ELR (cell line): ENCODE measurements at places on chromosomes 3 and 15.

GRCh38 chr3:109213321-109213720 is 76.8 kb downstream of the C3orf85 start:
- DNase-seq = no peak

- no peak for DNase-seq
These were observed 3.5 kb upstream of the FYTTD1 start for GRCh38 chr3:197746209-197746608.

DNA sequence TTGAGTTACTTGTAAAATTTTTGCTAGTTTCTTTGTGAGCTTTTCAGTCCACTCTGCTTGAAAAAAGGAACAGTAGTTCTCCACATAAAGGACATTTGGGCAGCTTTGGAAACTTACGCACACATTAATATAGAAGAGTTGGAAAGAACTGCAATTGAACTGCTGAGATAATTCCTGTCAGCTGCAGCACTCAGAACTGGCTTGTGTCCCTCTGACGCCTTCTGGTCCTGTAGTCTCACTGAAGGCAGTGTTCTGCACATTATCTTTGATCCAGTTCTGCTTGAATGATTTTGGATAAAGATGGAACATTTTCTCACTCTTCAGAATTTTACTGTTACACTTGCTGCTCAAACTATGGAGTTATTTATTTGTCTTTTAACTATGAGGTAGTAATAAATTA is 901.9 kb downstream of the OTOL1 start:
- DNase-seq = no peak

GRCh38 chr15:73386238-73386637 is 17.5 kb upstream of the HCN4 start:
- DNase-seq = no peak

- DNase-seq = no peak
These were observed 147.1 kb downstream of the NUP210 start for GRCh38 chr3:13272831-13273603.

- no peak for DNase-seq
These were observed 11.7 kb upstream of the MAP1A start for GRCh38 chr15:43505738-43506137.

DNA sequence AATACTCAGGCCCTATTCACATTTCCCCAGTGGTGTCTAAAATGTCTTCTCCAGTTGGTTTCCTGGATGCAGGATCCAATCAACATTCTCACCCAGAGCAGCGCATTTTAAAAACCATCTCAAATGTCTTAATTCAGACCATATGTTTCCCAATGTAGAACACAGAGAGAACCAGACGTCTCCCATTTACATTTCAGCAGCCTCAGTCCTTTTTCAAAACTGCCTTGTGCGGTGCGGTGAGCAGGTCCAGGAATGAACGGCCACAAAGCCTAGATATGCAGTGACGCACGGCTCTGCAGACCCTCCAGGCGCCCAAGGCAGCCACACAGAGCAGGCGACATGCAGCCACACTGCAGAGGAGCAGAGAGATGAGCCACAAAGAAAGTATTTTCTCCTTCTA is 66.1 kb upstream of the MEX3B start:
- DNase-seq = no peak

- DNase-seq = no peak
These were observed 3.0 kb downstream of the HDC start for GRCh38 chr15:50262533-50262932.

GRCh38 chr3:138063416-138063815 is 52.0 kb downstream of the DZIP1L start:
- no peak for DNase-seq

GRCh38 chr3:105553851-105554250 is 187.1 kb downstream of the ALCAM start:
- peak; percentile 17 for DNase-seq

DNA sequence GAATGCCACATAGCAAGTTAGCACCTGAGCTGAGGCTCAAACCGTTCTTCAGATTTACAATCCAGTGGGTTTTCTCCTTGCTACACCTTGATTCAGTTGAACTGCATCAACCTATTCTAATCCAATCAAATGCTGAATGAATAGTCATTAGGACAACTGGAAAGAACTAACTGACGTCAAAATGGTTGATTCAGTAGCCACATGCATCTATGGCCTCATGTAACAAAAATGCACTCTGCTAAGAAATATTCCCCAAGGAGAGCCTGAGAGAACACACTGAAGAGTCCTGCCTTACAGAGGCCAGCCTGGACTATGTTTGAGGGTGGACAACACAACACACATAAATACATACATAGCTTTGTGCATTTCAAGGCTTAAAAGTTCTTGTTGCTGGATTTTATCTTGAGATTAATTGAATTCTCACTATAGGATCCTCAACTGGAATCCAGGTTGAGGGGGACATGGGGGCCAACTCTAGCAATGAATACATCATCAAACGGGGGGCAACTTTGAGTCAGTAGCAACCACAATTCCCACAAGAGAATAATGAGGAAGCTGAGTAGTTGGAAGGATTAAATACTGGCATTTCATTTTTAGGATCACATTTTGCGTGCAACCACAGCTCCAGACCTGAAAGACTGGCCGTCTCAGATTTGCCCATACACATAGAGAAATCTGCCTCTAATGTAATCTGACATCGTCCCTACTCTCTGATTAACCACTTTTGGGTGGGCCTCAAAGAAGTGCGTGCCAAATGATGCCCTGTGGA is 280.2 kb upstream of the ICE2 start:
- peak; percentile 64 for DNase-seq

DNA sequence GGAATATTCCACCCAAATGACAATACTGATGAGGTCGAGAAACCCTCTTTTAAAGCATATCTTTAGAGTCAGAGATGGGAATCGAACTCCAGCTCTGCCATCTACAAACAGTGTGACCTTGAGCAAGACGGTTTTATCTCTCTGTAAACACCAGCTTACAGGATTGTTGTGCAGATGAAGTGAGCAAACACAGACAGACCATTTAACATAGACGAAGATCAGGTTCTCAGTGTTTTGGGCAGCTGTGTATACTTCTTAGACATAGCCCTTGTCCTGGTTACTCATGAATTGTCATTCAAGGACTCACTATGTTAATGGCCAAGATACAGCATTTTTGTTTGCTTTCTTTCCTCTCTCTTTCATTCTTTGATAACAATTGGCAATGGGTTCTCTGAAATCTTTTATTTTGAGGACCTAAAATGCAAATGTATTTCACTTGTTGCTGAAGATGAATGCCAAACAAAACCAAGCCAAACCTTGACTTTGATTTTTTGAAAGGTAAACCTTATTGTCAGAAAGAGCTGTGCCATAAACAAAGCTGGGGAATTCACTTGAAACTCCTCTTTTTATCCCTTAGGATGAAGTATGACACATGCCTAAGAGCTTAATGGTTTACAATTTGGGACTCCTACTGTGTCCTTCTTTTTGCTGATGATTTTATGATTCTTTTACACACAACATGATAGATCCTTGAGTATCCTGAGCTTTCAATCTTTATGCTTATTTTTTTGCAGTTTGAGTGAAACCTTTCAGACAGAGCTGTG is 250.0 kb upstream of the PDZRN3 start:
- DNase-seq = no peak

DNA sequence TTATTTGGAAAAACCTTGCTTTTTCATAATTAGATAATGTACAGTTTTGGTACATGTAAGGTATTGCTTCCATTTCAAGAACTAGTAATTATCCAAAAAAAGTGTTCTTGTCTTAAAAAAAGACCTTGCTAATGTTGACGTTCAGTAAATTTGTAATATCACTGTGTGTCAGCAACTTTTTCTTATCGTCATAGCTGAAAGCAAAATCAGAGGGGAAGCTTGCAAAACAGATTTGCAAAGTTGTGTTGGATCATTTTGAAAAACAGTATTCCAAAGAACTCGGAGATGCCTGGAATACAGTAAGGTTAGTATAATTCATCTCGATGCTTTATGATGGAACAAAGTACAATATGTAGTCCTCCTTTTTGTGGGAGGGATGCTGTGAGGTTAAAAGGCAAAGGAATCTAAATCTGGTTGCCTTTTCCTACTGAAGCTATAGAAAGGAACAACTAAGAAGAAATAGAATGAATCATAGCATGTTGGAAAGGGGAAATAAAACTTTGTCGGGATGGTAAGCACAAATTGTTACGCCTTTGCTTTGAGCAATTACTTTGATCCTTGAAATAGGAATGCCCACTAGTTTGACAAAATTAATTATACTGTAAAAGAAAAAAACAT is 1.5 kb downstream of the NSUN3 start:
- no peak for DNase-seq

GRCh38 chr3:18208856-18209255 is 216.3 kb downstream of the SATB1 start:
- DNase-seq = no peak

- no peak for DNase-seq
These were observed 54.1 kb upstream of the ACTC1 start for GRCh38 chr15:34849364-34849959.

- DNase-seq = peak; percentile 57
These were observed 3.6 kb downstream of the HGD start for GRCh38 chr3:120678331-120678947.

GRCh38 chr15:31435261-31435911 is 108.8 kb downstream of the KLF13 start:
- DNase-seq = peak; percentile 89

DNA sequence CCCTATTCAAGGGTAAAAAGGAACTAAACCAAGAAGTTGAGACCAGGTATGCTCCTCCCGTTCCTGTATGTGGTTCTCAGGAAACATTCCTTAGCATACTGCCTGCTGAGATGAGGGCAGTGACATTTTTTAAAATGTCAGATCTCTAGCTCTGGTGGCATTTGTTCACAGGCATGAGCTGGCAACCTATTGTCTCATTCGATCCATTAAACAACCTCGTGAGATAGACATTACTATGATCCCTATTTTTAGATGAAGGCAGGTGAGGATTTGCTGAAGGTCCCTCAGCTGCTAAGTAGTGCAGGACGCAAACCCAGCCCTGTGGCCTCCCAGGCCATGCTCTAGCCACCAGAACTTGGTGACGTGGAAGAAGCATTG is 74.9 kb downstream of the SIDT1 start:
- no peak for DNase-seq

DNA sequence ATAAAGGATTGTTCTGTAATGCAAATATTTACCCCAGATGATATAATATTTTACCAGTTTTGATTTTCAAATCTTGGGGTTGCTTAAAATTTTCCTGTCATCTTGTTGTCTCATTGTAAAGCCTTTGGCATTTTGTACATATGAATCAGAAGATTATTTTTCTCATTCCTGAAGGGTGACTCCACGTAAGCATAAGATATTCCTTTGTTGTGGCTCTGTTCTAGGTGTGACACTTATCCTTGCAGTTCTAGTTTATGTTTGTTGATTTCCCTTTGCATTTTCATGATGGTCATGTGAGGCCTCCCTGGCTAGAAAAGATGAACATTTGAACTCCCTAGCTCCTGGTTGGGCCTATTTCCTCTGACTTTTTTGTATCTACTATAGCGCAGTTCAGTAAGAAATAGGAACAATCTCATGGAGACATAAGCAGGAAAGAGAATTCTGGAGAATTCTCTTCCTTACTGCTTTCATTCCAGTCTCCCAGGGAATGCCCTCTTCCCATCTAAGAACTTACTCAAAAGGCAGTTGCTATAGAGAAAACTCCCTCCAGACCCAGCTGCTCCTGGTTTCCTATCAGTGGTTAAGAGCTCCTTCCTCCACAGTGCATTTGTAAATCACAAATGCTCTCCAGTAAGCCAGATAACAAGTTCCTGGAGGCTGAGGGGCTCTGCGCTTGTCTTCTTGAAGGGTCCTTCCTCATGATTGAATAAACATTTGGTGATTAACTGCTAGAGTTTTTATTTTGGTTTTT is 124.7 kb downstream of the WNT5A start:
- peak; percentile 86 for DNase-seq

- DNase-seq = no peak
These were observed 169.0 kb downstream of the TBC1D5 start for GRCh38 chr3:17573396-17573795.

GRCh38 chr15:80985981-80986380 is 3.6 kb downstream of the MESD start:
- DNase-seq = no peak

DNA sequence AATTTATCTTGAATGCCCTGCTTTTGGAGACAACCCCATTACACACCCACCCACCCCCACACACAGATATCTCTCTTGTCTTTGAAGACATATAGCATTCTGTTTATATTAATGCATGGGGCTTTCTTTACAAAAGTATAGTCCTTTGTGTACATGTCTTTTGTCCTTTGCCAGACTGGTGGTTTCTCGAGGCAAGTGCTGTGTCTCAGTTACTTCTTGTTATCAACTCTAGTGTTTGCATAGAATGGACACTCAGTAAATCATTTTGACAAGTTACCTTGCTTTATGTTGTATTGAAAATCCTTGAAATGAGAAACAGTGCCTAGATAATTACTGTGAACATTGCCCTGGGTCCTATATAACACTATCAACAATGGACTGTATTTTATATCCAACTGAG is 33.9 kb downstream of the KBTBD8 start:
- DNase-seq = no peak

DNA sequence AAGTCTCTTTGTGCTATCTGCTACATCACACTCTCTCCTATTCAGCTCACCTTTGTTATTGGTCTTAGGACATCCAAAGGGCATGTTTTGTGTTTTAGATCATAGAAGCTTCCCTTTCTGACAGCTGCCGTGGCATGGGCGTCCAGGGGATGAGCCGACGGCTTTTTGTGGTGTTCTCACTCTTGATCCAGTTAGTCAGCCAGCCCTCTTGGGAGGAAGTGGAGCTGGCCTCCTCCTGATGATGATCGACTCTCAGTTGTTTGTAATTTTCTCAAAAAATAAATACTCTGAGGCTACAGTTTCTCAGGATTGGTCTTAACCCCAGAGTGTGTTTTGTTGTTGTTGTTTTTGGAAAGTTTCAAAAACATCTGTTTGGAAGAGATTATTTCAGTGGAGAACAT is 34.4 kb downstream of the BOC start:
- peak; percentile 34 for DNase-seq

DNA sequence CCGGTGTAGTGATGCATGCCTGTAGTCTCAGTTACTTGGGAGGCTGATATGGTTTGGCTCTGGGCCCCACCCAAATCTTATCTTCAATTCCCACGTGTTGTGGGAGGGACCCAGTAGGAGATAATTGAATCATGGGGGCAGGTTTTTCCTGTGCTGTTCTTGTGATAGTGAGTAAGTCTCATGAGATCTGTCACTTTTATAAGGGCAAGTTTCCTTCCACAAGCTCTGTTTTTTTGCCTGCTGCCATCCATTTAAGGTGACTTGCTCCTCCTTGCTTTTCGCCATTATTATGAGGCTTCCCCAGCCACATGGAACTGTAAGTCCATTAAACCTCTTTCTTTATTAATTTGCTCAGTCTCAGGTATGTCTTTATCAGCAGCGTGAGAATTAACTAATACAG is 566.7 kb upstream of the NECTIN3 start:
- DNase-seq = no peak

GRCh38 chr3:57942872-57943283 is 65.3 kb upstream of the FLNB start:
- no peak for DNase-seq
